ENCODE measurements at places on chromosomes 2 and 18. TPM values are rescaled to one million over a fixed set of nuclear protein-coding genes. Genes with fewer than 3 reads are reported as not detected.

DNA sequence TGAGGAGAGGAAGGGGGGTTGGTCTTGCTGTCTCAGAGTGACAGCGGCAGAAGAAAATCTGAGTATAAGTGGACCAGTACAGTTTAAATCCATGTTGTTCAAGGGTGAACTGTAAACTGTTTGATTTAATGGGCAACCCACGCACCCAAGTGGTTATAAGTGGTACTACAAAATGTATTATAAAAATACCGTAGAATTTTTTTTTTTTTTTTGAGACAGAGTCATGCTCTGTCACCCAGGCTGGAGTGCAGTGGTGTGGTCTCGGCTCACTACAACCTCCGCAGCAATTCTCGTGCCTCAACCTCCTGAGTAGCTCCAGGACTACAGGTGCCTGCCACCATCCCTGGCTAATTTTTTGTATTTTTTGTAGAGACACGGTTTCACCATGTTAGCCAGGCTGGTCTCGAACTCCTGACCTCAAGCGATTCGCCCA lies 2.1 kb upstream of the CHCHD5 start:
- no peaks in the 10 kb centered on the region for H3K27me3 ChIP-seq
- H3K36me3 ChIP-seq, result peaks cover 4% of the 10 kb centered on the region
- peak; percentile 62 for DNase-seq
- no peak overlapping the region for H3K27ac ChIP-seq
- peaks cover 12% of the 10 kb centered on the region for H3K4me1 ChIP-seq
- H3K4me3 ChIP-seq, result no peak overlapping the region

The GAL3ST2 gene
- total RNA-seq, result not detected

The ACKR3 gene
- total RNA-seq, result 8.5 TPM

The CCDC178 gene
- total RNA-seq, result not detected

GRCh38 chr2:96389736-96390135 lies 54.2 kb downstream of the NCAPH start:
- no peak for DNase-seq
- no peak overlapping the region for H3K27ac ChIP-seq
- no peak overlapping the region for H3K4me3 ChIP-seq

- H3K27me3 ChIP-seq, result no peaks in the 10 kb centered on the region
- H3K27ac ChIP-seq, result no peak overlapping the region
- no peak overlapping the region for H3K4me3 ChIP-seq
- peaks cover 15% of the 10 kb centered on the region for H3K4me1 ChIP-seq
Measured at GRCh38 chr2:180621941-180622918, 358.2 kb upstream of the UBE2E3 start.

The CHN1 gene
- total RNA-seq, result 35.8 TPM

GRCh38 chr2:233223059-233223894 lies 28.2 kb upstream of the ATG16L1 start:
- H3K36me3 ChIP-seq, result no peaks in the 10 kb centered on the region
- no peaks in the 10 kb centered on the region for H3K27me3 ChIP-seq
- peaks cover 30% of the 10 kb centered on the region for H3K4me1 ChIP-seq
- H3K27ac ChIP-seq, result peak overlapping the region; percentile 16
- peak; percentile 50 for DNase-seq
- no peak overlapping the region for H3K4me3 ChIP-seq

GRCh38 chr2:198456418-198456817 lies 652.0 kb downstream of the PLCL1 start:
- no peak overlapping the region for H3K27ac ChIP-seq
- H3K4me3 ChIP-seq, result no peak overlapping the region
- H3K4me1 ChIP-seq, result no peaks in the 10 kb centered on the region
- DNase-seq, result no peak

DNA sequence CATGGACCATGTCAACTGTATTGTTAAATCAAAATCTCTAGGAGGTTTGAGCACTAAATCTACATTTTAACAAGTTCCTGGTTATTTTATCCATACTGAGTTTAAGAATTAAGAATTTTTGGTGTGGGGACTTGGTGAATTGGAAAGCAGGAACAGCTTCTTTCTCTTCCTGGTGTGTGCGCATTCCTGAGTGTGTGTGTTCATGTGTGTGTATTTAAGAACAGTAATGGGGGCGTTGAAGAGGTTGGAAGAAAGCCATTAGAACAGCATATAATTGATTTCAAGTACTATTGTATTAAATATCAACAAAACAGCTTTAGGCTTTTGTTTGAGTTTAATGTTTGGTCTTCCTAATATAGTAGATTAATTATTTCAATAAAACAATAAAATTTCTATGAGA lies 801.3 kb upstream of the ID2 start:
- peak overlapping the region; percentile 45 for H3K27ac ChIP-seq
- no peaks in the 10 kb centered on the region for H3K36me3 ChIP-seq
- no peak overlapping the region for H3K4me3 ChIP-seq
- H3K4me1 ChIP-seq, result peaks cover 44% of the 10 kb centered on the region

GRCh38 chr2:62775367-62775668 lies 69.8 kb downstream of the EHBP1 start:
- no peak overlapping the region for H3K4me3 ChIP-seq
- H3K36me3 ChIP-seq, result no peaks in the 10 kb centered on the region

- H3K27ac ChIP-seq, result no peak overlapping the region
- H3K4me1 ChIP-seq, result no peaks in the 10 kb centered on the region
- no peak overlapping the region for H3K4me3 ChIP-seq
- no peak for DNase-seq
- H3K27me3 ChIP-seq, result peaks cover 6% of the 10 kb centered on the region
- no peaks in the 10 kb centered on the region for H3K36me3 ChIP-seq
Measured at GRCh38 chr2:129711816-129712675, 267.4 kb upstream of the RAB6C start.

The POMC gene
- not detected for total RNA-seq

The WDR43 gene
- 79.2 TPM for total RNA-seq

GRCh38 chr2:49102146-49102545 lies 52.2 kb downstream of the FSHR start:
- H3K27ac ChIP-seq, result no peak overlapping the region
- H3K36me3 ChIP-seq, result no peaks in the 10 kb centered on the region
- no peaks in the 10 kb centered on the region for H3K4me1 ChIP-seq
- DNase-seq, result no peak

GRCh38 chr2:231936491-231936890 lies 10.3 kb upstream of the NPPC start:
- no peaks in the 10 kb centered on the region for H3K27me3 ChIP-seq
- DNase-seq, result no peak
- no peaks in the 10 kb centered on the region for H3K4me1 ChIP-seq
- no peak overlapping the region for H3K27ac ChIP-seq
- H3K36me3 ChIP-seq, result no peaks in the 10 kb centered on the region

The LYG1 gene
- 0.37 TPM for total RNA-seq

The LYPD6B gene
- total RNA-seq, result 35.7 TPM

GRCh38 chr18:2847317-2848246 lies 776 bp downstream of the EMILIN2 start:
- peak overlapping the region; percentile 34 for H3K4me3 ChIP-seq
- peaks cover 22% of the 10 kb centered on the region for H3K4me1 ChIP-seq
- H3K27me3 ChIP-seq, result peaks cover 56% of the 10 kb centered on the region

- H3K27ac ChIP-seq, result no peak overlapping the region
- no peaks in the 10 kb centered on the region for H3K27me3 ChIP-seq
- no peaks in the 10 kb centered on the region for H3K36me3 ChIP-seq
Measured at GRCh38 chr2:136045835-136046570, 60.6 kb upstream of the DARS1 start.

DNA sequence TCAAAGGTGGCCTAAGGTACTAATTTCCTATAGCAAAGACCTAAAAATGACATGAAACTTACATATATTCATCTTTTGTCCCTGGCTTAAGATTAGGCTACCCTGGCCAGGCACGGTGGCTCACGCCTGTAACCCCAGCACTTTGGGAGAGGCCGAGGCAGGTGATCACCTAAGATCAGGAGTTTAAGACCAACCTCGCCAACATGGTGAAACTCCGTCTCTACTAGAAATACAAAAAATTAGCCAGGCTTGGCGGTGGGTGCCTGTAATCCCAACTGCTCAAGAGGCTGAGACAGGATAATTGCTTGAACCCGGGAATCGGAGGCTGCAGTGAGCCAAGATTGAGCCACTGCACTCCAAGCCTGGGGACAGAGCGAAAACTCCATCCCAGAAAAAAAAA lies 5.9 kb downstream of the SRSF7 start:
- no peaks in the 10 kb centered on the region for H3K4me1 ChIP-seq
- H3K27ac ChIP-seq, result no peak overlapping the region
- H3K36me3 ChIP-seq, result peaks cover 99% of the 10 kb centered on the region
- H3K4me3 ChIP-seq, result no peak overlapping the region
- no peaks in the 10 kb centered on the region for H3K27me3 ChIP-seq

GRCh38 chr2:165631089-165631488 lies 161.6 kb downstream of the CSRNP3 start:
- no peaks in the 10 kb centered on the region for H3K36me3 ChIP-seq
- no peak for DNase-seq
- H3K4me1 ChIP-seq, result no peaks in the 10 kb centered on the region
- no peaks in the 10 kb centered on the region for H3K27me3 ChIP-seq

- no peaks in the 10 kb centered on the region for H3K27me3 ChIP-seq
- DNase-seq, result no peak
- H3K36me3 ChIP-seq, result no peaks in the 10 kb centered on the region
- no peaks in the 10 kb centered on the region for H3K4me1 ChIP-seq
- no peak overlapping the region for H3K4me3 ChIP-seq
Measured at GRCh38 chr2:219856602-219857001, 229.2 kb downstream of the SLC4A3 start.

DNA sequence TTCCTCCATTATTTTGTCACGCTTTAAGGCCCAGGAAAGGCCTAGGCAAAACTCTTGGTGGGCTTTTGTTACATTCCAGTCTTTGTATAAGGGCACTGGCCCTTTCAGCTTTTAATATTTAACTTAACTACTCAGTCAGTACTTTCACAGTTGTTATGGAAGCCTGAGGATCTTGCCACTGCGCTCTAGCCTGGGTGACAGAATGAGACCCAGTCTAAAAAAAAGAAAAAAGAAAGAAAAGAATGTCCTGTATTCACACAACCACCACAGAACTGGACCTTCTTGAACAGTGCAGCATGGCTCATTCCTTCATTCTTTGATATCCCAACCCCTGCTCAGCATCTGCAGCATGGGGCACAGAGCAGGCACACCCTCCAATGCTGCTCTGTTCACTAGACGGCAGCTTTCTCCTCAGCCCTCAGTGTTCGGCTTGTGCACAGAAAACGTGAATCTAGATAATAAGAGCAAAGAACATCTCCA lies 93.4 kb upstream of the MSH2 start:
- H3K4me3 ChIP-seq, result no peak overlapping the region
- no peak overlapping the region for H3K27ac ChIP-seq
- H3K36me3 ChIP-seq, result no peaks in the 10 kb centered on the region
- no peak for DNase-seq
- H3K4me1 ChIP-seq, result peaks cover 26% of the 10 kb centered on the region
- H3K27me3 ChIP-seq, result no peaks in the 10 kb centered on the region

The MLPH gene
- total RNA-seq, result not detected

GRCh38 chr2:21165350-21165749 lies 41.6 kb downstream of the TDRD15 start:
- no peaks in the 10 kb centered on the region for H3K36me3 ChIP-seq
- no peak for DNase-seq
- H3K27me3 ChIP-seq, result no peaks in the 10 kb centered on the region
- H3K4me1 ChIP-seq, result no peaks in the 10 kb centered on the region

DNA sequence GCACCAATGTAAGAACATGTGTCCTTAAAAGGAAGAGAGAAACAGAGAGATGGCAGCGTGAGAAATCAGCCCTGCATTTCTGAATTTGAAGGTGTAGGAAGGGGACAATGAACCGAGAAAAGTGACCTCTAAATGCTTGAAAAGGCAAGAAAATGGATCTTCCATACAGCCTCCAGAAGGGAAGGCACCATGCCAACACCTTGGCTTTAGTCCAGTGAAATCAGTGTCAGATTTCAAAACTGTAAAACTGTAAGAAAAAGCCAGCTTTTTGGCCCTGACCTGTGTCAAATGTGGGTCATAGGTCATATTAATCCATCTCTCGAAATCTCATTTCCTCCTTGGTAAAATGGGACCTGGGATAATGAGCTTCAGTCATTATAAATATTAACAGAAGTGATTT lies 762.3 kb downstream of the DCDC2C start:
- no peak overlapping the region for H3K4me3 ChIP-seq
- H3K27ac ChIP-seq, result no peak overlapping the region
- DNase-seq, result no peak
- H3K27me3 ChIP-seq, result no peaks in the 10 kb centered on the region

DNA sequence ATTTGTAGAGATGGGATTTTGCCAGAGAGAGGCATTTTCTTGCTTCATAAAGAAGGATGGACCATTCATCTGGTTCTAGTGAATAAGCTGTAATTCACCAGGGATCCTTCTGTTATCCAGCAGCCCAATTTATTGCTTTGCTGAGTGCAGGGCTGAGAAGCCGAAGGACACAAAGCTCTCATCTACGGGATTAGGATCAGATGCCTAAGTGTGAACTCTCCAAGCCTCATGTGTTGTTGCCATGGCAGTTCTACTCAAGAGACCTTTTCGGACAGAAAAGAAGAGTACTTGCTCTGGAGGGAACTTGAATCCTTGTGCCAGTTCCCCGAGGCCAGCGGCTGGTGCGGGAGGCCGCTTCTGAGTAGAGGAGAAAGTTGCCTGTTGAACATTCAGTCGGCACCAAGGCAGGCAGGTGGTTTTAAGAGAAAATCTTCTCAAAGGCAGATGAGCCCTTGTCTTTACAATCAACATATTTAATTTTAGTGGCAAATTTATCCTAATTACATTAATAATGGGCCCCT lies 38.4 kb upstream of the MBP start:
- no peak for DNase-seq
- no peaks in the 10 kb centered on the region for H3K27me3 ChIP-seq
- peaks cover 7% of the 10 kb centered on the region for H3K4me1 ChIP-seq
- H3K4me3 ChIP-seq, result no peak overlapping the region

DNA sequence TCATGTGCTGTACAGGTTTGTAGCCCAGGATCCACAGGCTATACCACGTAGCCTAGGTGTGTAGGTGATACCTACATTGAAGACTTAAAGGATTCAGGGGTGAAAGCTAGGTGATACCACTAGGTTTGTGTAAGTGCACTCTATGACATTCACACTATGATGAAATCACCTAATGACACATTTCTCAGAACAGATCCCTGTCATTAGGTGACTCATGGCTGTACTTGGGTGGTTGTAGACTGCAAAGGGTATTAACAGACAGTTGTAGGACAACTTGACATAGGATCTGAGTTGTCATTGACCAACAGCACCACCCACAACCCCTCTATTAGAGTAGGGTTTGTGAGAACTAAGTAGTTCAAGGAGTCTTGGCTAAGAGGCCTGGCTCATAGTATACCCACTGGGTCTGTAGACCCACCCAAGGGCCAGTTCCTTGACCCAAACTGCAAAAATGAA lies 27.7 kb upstream of the SMCHD1 start:
- H3K36me3 ChIP-seq, result no peaks in the 10 kb centered on the region
- no peak overlapping the region for H3K27ac ChIP-seq
- H3K4me3 ChIP-seq, result no peak overlapping the region
- H3K4me1 ChIP-seq, result no peaks in the 10 kb centered on the region

The LGALSL gene
- 3.9 TPM for total RNA-seq

DNA sequence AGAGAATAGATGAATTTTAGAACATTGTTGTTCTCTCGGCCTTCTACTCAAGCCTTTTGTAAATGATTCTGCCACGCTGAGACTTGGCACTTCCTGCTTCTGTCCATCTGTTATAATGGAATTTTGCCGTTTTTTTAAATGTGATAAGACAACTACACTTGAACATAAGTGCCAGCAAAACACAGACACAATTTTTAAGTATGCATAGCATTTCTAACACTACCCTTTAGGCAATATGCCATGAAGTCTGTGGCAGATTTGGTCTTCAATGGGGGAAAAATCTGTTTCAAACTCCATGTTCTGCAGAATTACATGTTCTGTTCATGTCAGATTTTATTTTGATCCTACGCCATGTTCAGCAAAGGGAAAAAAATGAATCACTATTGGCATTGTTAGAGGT lies 1170.7 kb upstream of the SLC39A10 start:
- H3K4me3 ChIP-seq, result no peak overlapping the region
- DNase-seq, result no peak
- no peaks in the 10 kb centered on the region for H3K36me3 ChIP-seq

All from SJSA1 (cell line).